ENCODE measurements at places on chromosomes 4 and X.

DNA sequence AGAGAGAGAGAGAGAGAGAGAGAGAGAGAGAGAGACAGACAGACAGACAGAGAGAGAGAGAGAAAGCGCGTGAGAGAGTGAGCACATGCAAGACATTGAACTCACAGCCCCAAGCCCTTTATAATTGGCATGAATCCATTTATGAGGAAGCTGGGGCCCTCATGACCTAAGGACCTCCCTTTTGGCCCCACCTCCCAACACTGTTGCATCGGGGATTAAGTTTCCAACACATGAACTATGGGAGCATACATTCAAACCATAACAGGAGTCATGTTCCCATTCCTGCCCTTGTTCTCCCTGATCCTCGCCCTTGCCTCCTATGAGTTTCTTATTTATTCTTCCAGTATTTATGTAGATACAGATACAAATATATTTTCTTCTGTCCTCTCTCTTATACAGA lies 269.8 kb upstream of the ARX start:
- DNase-seq = no peak

DNA sequence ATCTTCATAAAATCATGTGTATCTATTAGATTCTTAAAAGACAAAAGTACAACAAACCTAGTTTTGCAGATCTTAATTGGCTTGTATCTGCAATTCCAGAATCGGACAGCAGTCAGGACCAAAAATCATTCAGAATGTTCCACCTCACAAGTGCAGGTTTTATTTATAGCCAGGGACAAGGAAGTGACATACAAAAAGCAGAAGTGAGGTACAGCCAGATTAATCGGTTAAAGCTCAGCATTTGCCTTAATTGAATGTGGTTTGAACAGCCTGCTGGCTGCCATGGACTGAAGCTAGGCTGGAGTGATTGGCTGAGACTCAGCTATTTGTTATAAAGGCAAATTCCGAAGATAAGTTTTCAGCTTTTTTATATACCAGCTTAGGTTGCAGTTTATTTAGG lies 932.6 kb downstream of the C4orf33 start:
- DNase-seq = no peak

DNA sequence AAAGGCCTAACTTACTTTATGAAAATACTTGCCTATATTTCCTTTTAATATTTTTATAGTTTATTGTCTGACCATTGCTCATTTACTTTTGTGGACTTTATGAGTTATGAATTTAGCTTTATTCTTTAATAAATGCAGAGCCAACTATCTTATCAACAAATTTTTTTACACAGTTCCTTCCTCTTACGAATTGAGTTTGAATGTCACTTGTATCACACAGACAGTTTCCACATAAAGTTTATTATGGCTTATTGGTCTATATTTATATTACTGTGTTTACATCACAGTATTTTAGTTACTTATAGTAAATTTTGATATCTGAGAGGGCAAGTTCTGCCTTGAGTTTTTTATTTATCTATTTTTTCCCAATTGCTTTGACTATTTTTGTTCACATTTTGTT lies 450.6 kb downstream of the C4orf33 start:
- DNase-seq = no peak

DNA sequence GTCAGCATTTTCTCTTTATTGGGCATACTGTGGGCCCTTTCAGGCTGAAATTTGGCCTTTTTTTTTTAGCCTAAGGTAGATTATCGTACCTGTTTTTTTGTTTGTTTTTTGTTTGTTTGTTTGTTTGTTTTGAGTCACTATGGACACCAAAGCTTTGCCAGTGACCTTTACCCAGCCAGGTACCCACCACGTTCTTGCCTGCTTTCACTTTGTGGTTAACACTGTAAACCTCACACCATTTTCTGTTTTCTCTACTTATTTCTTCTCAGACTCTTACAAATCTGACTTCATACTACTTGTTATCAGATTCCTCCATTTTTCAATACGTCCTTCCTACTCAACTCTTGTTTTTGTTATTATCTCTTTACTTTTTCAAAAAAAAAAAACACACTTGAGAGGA lies 81.5 kb downstream of the ZNF674 start:
- no peak for DNase-seq

- peak; percentile 95 for DNase-seq
Measured at GRCh38 chr4:129093191-129093920, at the start of gene SCLT1. TSS of gene SCLT1 (minus strand) at chr4:129093539. CDS start at chr4:129093103, 436 bp downstream.

GRCh38 chrX:71565474-71566041 lies 12.7 kb upstream of the GCNA start:
- DNase-seq = no peak

DNA sequence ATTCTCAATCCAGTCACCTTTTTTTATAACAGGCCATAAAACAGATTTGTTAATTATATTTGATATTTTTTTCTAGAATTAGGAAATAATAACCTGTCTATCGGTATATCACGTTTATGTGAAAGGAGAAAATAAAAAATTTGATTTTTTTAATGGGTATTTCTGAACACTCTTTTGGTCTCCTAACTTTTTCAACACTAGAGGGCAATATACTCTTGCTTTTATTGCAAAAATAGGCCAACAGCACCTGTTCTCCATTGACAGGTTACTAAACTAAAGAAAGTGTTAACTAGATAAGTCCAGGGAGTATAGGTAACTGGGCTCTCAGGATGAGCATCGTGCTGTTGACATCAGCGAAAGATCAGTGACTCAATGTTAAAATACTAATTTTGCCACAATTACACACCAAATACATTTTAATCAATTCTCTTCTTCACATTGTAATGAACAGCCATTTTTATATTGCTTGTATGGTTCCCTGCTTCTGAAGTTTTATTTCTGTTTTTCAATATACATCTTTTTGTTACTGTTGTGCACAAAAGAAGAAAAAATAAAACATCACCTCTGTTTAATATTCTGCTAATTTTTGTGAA lies 22.8 kb downstream of the NDST4 start:
- DNase-seq = peak; percentile 2

- no peak for DNase-seq
Measured at GRCh38 chr4:4554234-4554633, 12.4 kb upstream of the STX18 start.

GRCh38 chr4:6277139-6277802 lies 7.6 kb downstream of the WFS1 start:
- DNase-seq = no peak

- DNase-seq = no peak
Measured at GRCh38 chr4:85399270-85399669, 75.7 kb upstream of the ARHGAP24 start.

DNA sequence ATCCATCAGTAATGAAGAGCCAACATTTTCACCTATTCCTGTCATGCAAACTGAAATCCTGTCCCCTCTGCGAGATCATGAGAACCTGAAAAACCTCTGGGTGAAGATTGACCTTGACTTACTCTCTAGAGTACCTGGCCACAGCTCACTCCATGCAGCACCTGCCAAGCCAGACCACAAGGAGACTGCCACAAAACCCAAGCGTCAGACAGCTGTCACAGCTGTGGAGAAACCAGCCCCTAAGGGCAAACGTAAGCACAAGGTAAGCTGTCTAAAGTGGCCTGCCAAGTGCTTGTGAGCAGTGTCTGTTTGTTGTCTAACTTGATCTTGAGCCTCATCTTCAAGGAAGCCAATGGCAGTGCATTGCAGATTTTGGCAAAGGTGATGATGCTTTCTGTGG lies 455.9 kb downstream of the AFF2 start:
- no peak for DNase-seq

DNA sequence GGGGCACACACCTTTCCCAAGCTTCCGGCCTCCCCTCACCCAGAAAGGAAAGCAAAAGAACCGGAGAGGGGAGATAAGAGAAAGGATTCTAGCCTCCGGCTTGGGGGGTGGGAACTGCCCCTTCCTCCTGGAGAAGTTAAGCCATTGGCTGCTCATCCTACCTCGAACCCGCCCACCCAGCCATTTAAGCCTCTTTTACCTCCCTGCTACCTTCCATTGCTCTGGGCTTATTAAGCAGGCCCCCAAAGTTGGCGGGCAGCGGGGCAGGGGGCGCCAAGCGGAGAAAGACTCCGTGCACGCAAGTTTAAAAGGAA lies 2.3 kb downstream of the MAML3 start:
- DNase-seq = no peak

DNA sequence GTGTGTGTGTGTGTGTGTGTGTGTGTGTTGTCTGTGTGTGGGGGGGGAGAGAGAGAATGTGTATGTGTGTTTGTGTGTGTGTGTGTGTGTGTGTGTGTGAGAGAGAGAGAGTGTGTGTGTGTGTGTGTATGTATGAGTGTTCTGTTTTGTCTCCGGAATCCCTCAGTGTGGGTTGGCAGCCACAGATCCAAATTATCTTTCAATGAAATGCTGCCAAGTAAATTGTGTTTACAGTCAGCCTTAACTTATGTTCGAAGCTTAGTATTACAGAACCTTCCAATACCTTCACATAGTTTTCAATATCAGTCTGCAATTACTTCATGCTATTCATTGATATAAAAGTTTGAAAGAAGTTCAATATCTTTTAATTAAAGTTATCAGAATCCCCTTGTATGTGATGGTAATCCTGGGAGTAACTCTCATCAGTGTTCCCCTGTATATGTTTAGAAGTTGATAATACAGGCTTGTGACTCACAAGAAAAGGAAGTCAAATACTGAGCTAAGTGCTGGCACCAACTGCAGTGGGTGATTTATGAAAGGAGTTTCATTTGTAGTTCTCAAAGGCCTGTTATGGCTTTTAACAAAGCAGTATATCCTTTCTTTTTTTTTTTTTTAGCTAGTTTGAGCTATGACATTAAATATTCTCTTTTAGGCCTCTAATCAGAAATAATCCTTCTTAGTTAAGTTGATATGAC lies 51.6 kb upstream of the HTR2C start:
- DNase-seq = no peak

- DNase-seq = no peak
Measured at GRCh38 chr4:24794916-24795665, at the start of gene SOD3. TSS of gene SOD3 (plus strand) at chr4:24795573. CDS start at chr4:24799522, 3,949 bp downstream.

GRCh38 chr4:52852711-52853110 lies 9.4 kb upstream of the RASL11B start:
- DNase-seq = no peak

DNA sequence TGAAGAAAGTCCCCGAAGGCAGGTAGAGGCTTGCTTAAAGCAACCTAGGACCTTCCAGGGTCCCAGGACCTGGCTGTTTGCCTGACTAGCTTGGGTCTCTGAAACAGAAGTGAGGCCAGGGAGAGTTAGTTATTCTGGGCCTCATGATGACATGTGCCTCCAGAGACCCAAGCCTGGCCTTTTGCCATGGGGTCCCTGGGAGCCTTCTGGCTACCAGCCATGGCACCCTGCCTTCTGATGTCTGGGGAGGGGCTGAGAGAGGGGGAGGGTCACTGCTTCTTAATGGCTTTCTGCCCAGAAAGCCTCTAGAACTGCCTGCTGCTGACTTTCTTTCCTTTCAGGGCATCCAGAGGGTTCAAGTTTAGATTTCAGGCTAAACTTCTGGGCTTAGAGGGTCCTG lies 1.0 kb upstream of the STARD8 start:
- DNase-seq = no peak

DNA sequence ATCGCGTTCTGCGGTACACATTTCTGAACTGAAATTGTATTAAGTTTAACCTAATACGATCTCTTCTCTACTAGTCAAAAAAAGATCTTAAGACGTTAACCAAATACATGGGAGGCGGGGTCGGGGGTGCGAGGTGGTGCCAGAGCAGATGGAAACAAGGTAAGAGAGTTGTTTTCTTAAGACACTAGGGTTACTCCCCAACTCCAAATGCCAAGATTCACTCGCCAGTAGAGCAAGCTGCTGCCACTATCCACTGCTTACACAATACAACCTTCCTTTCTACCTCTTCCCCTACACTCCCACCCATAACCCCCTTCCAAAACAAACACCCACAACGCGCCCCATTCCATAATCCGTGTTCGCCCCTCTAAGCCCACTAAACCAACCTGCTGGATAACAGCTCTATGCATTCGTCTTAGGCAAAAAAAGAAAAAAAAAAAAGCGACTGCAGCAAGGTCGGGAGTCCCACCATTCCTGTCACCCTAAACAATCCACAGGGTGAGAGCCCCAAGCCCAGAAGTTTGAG lies 1.3 kb downstream of the LCORL start:
- DNase-seq = no peak

GRCh38 chr4:13543032-13543838 lies 1.1 kb downstream of the NKX3-2 start:
- no peak for DNase-seq

DNA sequence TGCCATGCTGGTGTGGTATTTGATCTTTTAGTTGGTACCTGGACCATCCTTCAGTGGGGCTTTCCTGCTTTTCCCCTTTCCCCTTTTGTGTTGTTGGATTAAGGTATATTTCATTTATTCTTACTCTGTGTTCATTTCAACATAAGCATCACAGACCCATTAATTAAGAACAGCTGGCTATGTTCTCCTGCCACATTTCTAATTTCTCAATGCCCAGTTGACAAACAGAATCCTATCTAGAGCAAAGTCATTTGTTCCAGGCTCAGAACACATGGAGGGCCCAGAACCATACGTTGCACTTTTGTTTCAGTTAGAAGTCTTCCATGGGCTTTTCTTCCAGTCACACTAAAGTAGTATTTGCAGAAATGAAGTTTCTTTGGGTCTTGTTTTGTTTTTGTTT lies 46.1 kb upstream of the EOLA2 start:
- DNase-seq = no peak

DNA sequence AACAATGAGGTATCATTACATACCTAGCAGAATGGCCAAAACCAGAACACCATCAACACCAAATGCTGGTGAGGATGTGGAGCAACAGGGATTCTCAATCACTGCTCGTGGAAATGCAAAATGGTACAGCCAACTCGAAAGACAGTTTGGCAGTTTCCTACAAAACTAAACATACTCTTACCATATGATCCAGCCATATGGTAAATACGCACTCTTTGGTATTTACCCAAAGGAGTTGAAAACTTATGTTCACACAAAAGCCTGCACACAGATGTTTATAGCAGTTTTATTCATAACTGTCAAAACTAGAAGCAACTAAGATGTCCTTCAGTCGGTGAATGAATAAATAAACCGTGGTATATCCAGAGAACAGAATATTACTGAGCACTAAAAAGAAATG lies 7.8 kb downstream of the CASP3 start:
- no peak for DNase-seq

DNA sequence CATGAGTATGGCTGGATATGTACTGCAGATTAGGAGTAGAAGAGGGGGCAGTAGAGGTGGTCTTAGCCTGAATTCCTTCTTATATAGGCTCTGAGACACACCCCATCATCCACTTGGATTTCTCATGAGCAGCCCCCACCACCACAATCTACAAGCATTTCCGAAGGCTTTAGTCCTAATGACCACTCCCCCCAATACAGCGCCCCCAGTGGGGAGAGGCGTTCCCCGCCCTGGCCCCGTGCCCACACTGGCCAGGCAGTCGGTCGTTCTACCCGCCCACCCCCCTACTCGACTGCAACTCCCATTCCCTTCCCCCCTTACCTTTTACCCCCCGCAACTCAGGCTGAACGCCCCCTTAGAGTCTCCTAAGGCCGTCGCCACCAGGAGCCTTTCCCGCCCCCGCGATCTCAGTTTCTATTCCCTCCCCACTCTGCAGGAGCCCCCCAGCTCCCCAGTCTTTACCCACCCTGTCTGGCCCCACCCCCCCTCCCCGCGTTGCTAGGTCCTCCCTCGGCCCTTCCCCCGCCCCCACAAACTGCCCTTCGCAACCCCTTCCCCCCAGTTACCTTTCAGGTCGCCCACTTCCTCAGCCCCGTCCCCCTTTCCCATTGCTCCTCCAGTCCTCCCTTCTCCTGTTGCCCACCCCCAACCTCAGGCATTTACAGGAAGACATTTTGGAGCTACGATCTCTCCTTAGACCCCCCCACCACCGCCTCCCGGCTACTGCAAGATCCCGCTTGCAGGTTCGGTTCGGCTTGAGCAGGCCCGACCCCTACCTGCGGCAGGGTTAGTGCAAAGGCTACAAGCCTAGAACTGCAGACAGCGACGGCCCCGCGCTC lies 468 bp downstream of the ZMYM3 start:
- DNase-seq = no peak

GRCh38 chr4:47120783-47121182 lies 89.4 kb downstream of the GABRB1 start:
- DNase-seq = no peak

All from central memory CD4-positive, alpha-beta T cell (primary cell).